Endothelial cell of umbilical vein (primary cell): ENCODE measurements at places on chromosomes 12 and 14. TPM values are rescaled to one million over a fixed set of nuclear protein-coding genes. Genes with fewer than 3 reads are reported as not detected.

The DCN gene
- 0.42 TPM in 1 of 2 replicates, not detected in the other for total RNA-seq

The TPPP2 gene
- total RNA-seq = not detected in 2 replicates

The CELA1 gene
- total RNA-seq = not detected in 2 replicates

The SINHCAF gene
- 73.5 and 83.4 TPM in 2 replicates for total RNA-seq

The CCDC38 gene
- not detected in 2 replicates for total RNA-seq

- DNase-seq = no peak
Measured at GRCh38 chr12:106760184-106760531, 14.3 kb upstream of the RIC8B start.

DNA sequence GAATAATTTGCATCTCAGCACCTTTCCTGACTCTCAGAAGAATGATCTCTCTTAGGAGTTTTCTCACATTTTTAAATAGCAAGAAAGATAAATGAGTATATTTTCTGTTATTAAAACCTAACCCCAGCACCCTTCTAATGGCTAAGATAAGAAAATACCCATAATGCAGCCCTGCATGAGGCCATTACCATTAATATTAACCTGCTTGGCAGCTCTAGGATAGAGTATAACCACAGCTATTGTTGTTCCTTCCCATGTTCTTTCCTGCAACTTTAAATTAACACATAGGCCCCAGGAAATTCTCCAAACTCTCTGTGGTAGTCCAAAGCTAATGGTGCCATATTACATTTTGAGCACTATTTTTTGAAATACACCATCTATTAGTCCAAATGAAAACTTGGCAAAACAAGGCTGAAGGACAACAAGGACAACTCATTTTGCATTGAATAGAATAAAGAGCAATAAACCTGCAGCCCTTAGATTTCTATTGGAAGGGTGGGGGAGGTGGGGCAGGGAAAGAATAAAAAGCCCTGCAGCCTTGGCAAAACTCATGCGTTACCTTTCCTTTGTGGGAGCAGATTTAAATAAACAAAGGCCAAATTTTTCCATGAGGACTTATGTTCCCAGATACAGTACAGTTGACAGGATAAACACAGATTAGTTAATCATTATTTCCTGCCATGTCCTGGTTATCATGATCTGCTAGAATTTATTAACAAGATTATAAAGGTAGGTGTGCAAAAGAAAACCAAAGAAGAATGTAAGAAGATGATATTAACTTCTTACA lies 46.9 kb downstream of the BTG1 start:
- DNase-seq = no peak

DNA sequence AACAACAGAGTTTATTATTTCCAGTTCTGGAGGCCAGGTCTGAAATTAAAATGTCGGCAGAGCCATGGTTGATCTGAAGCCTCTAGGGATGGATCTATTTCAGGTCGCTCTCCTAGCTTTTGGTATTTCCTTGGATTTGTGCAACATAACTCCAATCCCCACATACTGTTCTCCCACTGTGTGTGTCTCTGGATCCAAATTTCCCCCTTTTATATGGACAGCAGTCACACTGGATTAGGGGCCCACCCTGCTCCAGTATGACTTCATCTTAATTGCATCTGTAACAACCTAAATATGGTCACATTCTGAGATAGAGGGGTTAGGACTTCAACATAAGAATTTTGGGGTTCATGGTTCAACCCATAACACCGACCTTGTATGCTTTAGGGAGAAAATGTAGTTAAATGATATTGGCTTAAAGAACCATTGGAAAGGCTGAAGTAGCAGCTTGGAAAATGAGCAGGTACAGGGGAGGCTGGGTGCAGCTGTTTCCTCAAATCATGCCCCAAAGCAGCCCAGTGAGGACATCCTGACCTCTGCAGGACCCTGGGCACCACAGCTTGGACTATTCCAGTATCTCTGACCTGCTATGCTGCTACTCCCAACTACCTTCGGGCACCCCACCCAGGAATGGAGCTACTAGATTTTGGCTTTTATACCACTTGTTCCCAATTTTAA lies 13.9 kb upstream of the MDM2 start:
- DNase-seq = no peak
